CD4-positive, alpha-beta T cell treated with Interleukin-12 subunit alpha and Interleukin-12 subunit beta, for 1 hour (primary cell): ENCODE measurements at places on chromosomes 1 and 21.

- peak; percentile 85 for DNase-seq
Measured at GRCh38 chr1:44808063-44808937, at the start of gene BTBD19. Gene BTBD19 (plus strand): TSS chr1:44808523. CDS start chr1:44808821, 298 bp downstream.

- no peak for DNase-seq
Measured at GRCh38 chr1:151626740-151627334, 15.0 kb downstream of the SNX27 start.

DNA sequence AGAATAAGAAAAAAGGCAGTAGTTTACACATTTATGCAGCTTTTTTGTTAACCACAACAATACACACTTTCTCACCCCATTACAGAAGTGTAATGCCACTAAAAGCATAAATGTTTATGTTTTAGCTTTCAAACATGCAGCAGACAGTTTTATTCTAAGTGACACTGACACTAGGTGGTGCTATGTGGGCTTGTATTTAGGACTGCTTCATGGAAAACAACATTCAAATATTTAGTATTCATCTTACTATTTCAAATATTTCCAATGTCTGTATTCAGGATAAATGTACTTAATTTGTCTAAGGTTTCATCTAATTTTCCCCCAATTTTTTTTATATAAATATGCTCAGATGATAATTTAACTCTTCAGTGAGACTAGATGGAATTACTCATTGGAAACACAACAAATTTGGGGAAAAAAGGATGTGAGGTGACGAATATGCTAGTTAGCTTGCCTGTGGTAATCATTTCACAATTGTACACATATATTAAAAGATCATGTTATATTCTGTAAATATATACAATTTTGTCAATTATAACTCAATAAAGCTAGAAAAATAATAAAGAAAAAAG lies 71.4 kb downstream of the USP1 start:
- peak; percentile 28 for DNase-seq

DNA sequence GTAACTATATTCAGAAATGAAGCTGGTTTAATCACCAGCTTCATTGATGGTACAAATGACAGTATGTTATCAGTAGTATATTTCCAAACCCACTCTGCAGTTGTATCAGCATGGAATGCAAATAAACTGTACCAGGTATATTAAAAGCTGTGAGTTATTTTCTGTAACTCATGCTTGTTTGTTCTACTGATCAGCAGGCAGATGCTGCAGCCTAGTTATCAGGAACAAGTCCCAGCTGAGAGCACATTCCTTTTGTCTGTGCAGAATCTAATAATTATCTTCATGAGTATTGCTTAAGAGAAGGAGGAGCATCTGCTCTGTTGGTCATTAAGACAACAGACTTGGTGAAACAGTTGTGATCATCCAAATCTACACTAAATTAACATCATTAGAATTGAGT lies 1331.1 kb downstream of the MRPL39 start:
- no peak for DNase-seq

- peak; percentile 92 for DNase-seq
Measured at GRCh38 chr1:26284597-26285347, 4.9 kb downstream of the SH3BGRL3 start.

- DNase-seq, result no peak
Measured at GRCh38 chr1:185368313-185368855, 51.3 kb upstream of the IVNS1ABP start.
